ENCODE measurements at places on chromosomes 11 and 22.
A peak's percentile ranks its signal among the peaks of the same experiment; 100 is the strongest.

GRCh38 chr11:37748641-37749040 is 1150.6 kb upstream of the RAG2 start:
- no peak for DNase-seq

- no peak for DNase-seq
These were observed 35.6 kb downstream of the PC start for GRCh38 chr11:66922551-66922950.

- DNase-seq, result no peak
These were observed 55.7 kb upstream of the DEUP1 start for GRCh38 chr11:93274851-93275250.

GRCh38 chr11:128282053-128282452 is 305.3 kb downstream of the ETS1 start:
- DNase-seq, result no peak

- DNase-seq, result no peak
These were observed 593.5 kb upstream of the FAT3 start for GRCh38 chr11:91630916-91631673.

- no peak for DNase-seq
These were observed 72.9 kb downstream of the C11orf58 start for GRCh38 chr11:16811136-16812020.

- no peak for DNase-seq
These were observed 2.2 kb upstream of the SLC6A5 start for GRCh38 chr11:20597154-20597679.

DNA sequence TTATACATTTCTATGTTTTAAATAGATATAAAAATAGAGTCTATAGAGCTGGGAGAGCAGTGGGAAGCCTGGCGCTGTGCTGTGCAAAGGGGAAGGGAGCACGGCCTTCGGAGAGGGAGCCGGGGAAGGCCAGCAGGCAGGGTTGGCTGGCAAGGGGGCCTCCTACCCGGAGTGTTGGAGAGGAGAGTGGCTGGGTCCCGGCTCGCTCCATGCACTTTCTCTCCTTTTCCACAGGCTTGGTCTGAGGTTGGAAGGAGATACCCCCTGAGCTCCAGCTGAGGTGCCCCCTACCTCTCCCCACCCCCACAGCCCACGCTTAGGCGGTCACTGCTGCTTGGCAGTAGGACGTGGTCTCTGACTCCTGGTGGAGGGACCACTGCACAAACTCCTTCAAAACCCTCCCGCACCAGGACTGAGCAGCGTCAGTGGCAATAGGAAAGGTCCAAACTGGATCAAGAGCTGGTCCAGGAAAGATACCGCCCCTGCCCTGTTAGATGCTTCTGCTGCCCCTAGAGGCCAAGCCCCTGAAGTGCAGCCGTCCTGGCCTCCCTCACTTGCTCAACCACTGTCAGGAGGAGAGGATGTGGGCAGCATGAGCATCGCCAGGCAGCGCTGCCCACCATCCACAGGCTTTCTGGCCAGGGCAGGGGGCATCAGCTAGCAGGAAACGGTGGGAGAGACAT is 52.9 kb downstream of the SYT13 start:
- DNase-seq, result peak; percentile 19

DNA sequence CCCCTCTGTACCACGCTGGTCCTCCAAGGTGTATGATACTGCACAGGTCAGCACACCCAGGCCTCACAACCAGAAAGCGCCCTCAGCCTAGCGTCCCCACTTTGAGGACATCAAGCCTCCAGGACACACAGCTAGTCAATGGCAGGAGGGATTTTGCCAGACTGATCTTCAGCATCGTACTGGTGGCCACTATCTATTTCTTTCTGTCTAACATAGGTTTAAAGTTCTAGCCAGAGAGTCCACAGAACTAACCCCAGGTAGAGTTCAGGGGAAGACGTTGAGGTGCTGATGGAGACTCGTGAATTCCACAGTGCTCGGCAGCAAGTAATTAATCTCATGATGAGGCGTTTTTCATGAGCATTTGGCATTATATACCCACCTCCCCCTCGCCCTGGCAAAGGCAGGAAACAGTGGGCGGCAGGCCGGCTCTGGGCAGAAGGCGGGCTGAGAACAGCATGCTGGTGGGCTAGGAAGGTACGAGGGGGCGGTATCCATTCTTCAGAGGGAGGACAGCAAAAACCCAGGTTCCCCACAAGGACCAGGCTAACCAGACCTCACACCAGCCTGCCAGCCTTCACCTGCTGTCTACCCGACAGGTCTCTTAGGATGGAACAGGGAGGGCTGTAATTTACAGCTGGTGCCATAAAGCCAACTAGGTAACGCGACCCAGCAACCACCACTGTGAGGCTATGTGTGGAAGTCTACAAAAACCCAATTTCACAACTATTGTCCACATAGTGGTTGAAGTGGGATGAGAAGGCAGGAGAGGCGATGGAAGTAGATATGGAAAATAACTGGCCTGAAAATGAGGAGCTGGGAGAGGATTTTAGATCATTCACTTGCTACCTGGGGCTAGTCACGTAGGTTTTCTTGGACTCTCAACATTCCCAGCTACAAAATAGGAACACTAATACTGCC is 18.5 kb downstream of the MYH9 start:
- DNase-seq, result no peak

- no peak for DNase-seq
These were observed 13.5 kb downstream of the TTLL8 start for GRCh38 chr22:50044485-50045118.

DNA sequence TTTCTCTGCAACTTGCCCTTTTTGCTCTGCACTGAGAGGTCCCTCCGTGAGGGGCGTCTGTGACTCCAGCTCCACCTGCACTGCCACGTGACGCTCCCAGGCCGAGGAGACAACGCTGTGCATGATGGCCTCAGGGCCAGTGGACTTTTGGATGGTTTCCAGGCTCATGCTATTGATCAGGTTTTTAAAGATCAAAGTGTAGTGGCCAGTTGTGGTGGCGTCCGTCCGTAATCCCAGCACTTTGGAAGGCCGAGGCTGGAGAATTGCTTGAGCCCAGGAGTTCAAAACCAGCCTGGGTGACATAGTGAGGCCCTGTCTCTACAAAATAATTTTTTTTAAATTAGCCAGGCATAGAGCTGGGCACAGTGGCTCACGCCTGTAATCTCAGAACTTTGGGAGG is 16.1 kb downstream of the RPL3 start:
- DNase-seq, result no peak

- DNase-seq, result no peak
These were observed at the start of gene CYB5R2 for GRCh38 chr11:7672960-7673723. Gene CYB5R2 (minus strand): TSS chr11:7673500. CDS start chr11:7672825, 675 bp downstream.

DNA sequence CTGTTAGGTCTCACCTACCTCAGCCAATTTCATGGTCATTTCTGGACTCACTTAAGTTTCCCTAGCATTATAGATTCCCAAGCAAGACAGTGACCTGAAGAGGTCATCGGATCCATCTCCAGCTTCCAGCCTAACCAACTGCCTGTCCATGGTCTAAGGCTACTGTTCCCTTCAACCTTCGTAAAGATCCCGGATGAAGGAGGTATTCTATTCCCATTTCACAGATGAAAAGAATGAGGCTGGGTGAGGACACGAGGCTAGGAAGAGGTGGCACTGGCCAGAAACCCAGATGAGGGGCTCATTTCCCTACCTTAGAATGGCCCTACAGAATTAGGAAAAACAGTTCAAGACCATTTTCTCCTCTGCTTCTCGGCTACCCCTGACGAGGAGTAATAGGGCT is 31.3 kb upstream of the DRD2 start:
- no peak for DNase-seq

DNA sequence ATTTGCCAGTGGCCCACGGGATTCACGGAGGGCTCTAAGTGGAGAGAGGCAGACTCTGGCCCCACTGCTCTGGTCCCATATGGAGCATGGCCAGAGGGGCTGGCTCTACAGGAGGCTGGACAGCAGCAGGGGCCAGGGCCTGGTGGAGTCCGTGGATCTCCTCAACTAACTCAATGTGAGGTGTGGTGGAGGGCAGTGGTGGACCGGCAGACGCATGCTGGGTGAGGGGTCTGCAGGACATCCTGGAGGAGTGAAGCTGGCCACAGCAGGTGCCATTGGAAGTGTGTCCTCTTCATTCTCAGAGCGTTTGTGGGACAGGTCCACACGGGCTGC is 15.6 kb downstream of the IGF2 start:
- DNase-seq, result no peak

GRCh38 chr22:35043252-35043933 is 22.6 kb upstream of the ISX start:
- no peak for DNase-seq

DNA sequence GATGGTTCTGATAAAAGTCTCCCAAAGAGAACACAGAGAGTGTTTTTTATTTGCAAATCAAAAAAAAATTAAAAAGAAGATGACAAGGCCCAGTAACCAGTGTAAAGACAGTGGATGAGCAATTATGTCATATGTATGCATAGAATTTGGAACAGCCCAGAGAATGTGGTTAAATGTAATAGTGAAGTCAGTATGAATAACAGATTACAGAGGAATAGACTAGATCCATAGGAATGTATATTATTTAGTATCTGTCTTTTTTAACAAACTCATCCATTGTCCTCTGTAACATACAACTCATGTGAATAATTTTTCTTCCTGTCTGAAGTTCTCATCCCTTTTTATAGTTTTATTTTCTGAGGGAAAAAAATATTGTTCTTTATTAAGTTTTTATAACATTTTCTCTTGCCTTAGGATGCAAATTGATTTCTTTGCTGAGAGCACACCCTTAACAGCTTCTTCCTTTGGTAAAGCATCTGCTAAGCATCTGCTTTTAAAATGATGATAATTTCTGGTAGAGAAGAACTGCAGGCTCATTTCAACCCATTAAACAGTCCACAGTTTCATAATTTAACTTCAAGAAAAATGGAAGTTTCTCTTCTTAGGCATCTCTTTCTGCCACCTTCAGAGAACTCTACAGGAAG is 266.5 kb upstream of the MTNR1B start:
- no peak for DNase-seq

GRCh38 chr11:76131671-76132631 is 74.4 kb downstream of the WNT11 start:
- no peak for DNase-seq

DNA sequence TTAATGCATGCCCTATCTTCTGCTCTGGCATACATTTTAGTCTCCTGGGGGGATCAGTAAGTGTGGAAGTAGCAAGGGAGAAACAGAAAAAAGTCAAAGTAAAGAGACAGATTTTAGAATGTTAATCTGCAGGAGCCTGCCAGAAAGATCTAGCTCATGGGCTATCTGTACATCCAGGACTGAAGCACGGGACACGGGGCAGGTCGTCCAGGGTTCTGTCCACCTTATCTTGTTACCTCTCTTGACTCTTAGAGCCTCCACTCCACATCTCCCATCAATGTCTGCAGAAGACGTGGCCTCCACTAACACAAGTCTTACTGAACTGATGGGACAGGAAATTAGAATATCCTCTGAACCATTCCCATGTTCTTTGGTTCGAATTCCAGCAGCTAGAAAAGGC is 1.7 kb upstream of the SLC43A3 start:
- no peak for DNase-seq

- peak; percentile 73 for DNase-seq
These were observed 58.3 kb downstream of the MYH9 start for GRCh38 chr22:36329254-36330078.

- DNase-seq, result no peak
These were observed 364.3 kb upstream of the NARS2 start for GRCh38 chr11:78938971-78939370.

- no peak for DNase-seq
These were observed 1399.9 kb downstream of the BRD1 start for GRCh38 chr22:48427731-48428211.

- DNase-seq, result no peak
These were observed 22.0 kb downstream of the COA4 start for GRCh38 chr11:73854680-73855079.

GRCh38 chr22:48075604-48076003 is 1313.2 kb downstream of the TBC1D22A start:
- no peak for DNase-seq

GRCh38 chr11:100794446-100794845 is 107.4 kb downstream of the ARHGAP42 start:
- DNase-seq, result no peak

- no peak for DNase-seq
These were observed 209.6 kb downstream of the BUD13 start for GRCh38 chr11:116563028-116563711.

DNA sequence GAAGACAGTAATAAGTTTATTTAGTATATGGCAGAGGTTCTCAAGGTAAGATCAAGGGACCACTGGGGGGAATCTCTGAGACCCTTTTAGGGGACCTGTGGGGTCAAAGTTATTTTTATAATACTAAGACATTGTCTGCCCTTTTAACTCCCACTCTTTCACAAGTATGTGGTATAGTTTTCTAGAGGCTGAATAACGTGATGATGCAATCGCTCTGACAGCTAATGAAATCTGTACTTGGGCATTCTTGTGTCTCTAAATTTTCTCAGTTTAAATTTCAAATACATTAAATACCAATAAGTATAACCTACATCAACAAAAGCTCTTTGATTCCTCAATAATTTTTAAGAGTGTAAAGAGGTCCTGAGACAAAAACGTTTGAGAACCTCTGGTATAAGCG is 147.9 kb downstream of the ATG16L2 start:
- no peak for DNase-seq
